ENCODE measurements at places on chromosomes 4 and X.

- DNase-seq = no peak
These were observed 67.4 kb downstream of the RNF150 start for GRCh38 chr4:141065872-141066271.

GRCh38 chrX:100812216-100813158, 7.7 kb upstream of the CSTF2 start:
- DNase-seq = no peak

DNA sequence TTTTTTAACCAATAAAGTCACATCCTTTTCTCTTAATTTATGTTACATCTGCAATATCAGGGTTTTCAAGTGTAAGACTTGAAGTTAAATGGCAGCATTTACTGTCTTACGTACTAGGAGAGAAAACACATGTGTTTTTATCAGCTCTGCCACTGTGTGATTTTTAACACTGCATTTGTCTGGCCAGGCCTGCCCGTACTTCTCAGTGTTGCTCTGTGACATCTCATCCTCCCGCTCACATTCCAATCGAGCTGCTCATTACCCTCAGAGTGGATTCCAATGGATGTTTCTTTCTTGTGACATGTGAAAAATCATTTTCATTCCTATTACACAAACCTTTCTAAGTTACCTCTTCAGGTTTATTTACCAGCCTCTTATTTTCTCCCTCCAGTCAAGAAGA, 420.3 kb downstream of the FAT4 start:
- DNase-seq = peak; percentile 22

GRCh38 chr4:5940470-5941203, 47.8 kb upstream of the CRMP1 start:
- DNase-seq = no peak

- DNase-seq = no peak
These were observed 608.6 kb downstream of the KLHL13 start for GRCh38 chrX:117508021-117508420.

- no peak for DNase-seq
These were observed 32.2 kb downstream of the GPAT3 start for GRCh38 chr4:83568062-83568461.

GRCh38 chr4:81369886-81370285, 101.8 kb downstream of the RASGEF1B start:
- DNase-seq = no peak

GRCh38 chr4:165077034-165077578, 23.4 kb downstream of the TRIM75 start:
- no peak for DNase-seq

GRCh38 chr4:171521726-171522125, 291.5 kb upstream of the GALNTL6 start:
- DNase-seq = no peak

DNA sequence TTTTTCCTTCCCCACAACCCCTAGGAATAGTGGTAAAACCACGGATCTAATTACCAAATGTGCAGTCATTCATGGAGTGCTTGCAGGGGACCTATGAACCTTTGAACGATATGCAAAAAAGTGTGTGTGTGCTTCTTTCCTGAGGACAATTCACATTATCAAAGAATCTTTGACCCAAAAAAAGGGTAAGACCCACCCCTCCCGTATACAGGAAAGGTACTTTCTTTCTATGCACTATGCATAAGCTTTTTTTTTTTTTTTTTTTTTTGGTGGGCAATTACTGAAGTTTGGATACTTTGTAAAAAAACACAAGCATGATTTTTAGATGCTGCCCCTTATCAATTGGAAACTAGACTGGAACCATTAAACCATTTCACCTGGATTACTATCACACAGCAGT, 31.4 kb downstream of the SPRY1 start:
- no peak for DNase-seq

GRCh38 chr4:33052241-33052640, 2332.1 kb downstream of the PCDH7 start:
- DNase-seq = no peak

DNA sequence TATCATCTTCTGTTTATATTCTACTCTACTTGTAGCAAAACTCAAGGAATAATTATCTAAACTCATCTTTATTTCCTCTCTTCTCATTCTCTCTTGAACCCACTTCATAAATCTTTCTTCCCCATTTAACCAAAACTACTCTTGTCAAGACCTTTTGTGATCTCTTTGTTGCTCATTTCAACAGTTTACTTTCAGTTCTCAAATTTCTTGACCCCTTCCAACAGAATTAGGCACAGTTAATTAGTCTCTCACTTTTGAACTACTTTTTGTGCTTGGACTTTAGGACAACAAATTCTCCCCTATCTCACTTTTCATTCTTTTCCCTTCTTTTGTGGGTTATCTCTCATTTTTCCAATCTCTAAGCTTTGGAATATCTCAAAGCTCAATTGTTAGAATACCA, 27.4 kb upstream of the CAMK2D start:
- no peak for DNase-seq

DNA sequence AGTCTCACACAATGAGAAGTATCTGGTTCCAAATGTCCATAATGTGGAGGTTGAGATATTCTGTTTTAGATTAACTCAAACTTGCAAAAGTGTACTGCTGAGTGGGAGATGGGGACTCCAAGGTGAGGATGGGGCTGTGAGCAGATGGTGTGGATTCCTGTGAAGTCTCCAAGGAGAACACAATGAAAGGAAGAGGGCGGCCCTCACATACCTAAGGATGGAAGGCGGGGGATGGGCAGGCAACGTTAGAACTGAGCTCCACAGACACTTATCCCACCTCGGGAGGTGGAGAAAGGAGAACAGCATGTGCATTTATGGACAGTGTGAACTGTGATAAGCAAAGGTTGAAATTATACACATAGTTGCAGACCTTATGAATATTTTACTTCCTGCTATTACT, 9.9 kb upstream of the SPATA4 start:
- DNase-seq = no peak

- peak; percentile 88 for DNase-seq
These were observed 83.7 kb downstream of the MGST2 start for GRCh38 chr4:139749338-139749737.

- DNase-seq = no peak
These were observed 8.2 kb downstream of the AREG start for GRCh38 chr4:74453037-74453635.

- no peak for DNase-seq
These were observed 45.0 kb upstream of the MSANTD1 start for GRCh38 chr4:3203971-3204431.

- DNase-seq = no peak
These were observed 33.7 kb downstream of the FRMD7 start for GRCh38 chrX:132094164-132094563.

DNA sequence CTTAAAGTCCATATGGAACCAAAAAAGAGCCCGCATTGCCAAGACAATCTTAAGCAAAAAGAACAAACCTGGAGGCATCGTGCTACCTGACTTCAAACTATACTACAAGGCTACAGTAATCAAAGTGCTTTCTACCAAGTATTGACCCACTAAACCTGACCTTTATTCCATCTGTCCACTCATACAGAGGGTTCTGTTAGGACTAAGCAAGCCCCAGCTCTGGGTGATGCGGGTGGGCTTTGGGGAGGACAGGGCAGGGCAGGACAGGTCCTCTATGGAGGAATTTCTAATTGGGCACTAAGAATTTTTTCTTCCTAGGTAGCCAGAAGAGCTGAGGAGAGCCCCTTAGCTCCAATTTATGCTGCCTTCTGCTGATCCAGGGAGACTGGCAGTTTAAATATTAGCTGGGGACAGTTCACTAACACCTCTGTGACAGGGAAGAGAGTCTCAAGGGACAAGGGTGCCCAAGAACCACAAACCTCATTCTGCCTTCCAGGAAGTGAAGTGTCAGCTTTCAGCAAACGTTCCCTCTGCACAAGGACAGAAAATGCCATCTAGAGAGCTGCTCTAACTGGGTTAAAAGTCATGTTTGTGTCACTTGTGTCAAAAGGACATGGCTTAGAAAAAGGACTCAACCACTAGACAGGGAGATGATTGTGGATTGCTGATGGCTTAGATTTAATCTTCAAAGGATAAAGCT, 143.2 kb downstream of the KIT start:
- no peak for DNase-seq

DNA sequence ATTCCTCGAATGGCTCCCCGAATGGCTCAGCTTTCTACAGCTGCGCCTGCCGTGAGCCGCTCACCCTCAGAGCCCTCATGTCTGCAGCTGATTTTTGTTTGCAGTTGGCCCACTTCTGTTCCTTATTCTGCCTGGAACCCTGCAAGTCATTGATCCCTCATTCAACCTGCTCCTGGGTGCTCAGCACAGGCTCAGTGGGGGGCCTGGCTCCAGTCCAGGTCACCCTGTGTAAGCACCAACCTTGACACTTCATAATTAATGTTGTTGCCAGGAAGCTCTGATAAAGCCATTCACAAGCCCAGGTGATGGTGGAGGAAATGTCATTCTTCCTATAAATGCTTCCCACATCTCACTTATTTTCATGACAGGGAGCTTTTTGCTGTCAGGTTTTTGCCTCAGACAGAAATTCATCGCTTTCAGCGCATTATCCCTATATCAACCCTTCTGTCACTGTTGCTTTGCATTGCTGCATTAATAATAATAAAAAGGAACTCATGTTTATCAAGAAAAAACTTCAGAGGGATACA, 85.7 kb downstream of the F11 start:
- DNase-seq = no peak

GRCh38 chr4:95465010-95465409, 83.8 kb downstream of the UNC5C start:
- no peak for DNase-seq

GRCh38 chrX:24732766-24733500, 39.2 kb downstream of the POLA1 start:
- no peak for DNase-seq

GRCh38 chr4:169582706-169583105, 29.7 kb downstream of the NEK1 start:
- DNase-seq = no peak

GRCh38 chr4:752196-752861, 46.7 kb downstream of the PCGF3 start:
- DNase-seq = no peak

- DNase-seq = no peak
These were observed 88.3 kb downstream of the IL15 start for GRCh38 chr4:141724646-141725045.

- no peak for DNase-seq
These were observed 56.5 kb downstream of the PRDM5 start for GRCh38 chr4:120865985-120866384.

- no peak for DNase-seq
These were observed 217.7 kb upstream of the PSAPL1 start for GRCh38 chr4:7652451-7652881.

GRCh38 chr4:169335331-169335730, 64.6 kb upstream of the SH3RF1 start:
- no peak for DNase-seq

DNA sequence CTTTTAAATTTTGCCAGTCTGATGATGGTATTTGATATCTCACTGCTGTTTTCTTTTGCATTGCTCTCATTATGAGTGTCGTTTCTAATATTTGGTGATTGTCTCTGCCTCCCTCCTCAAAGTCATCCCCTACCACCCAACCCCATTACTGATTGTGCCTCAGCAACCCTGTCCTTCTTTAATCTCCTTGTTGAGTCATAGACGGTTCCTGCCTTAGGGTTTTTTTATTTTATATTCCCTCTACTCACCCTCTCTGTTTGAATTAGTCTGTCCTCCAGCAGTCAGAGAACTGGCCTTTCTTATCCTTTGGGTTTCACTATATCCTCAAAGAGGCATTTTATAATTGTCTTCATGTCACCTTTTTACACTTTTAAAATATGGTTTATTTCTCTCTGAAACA, 409.3 kb upstream of the CPEB2 start:
- DNase-seq = no peak

GRCh38 chr4:1105662-1106061, 7.7 kb downstream of the RNF212 start:
- DNase-seq = no peak

DNA sequence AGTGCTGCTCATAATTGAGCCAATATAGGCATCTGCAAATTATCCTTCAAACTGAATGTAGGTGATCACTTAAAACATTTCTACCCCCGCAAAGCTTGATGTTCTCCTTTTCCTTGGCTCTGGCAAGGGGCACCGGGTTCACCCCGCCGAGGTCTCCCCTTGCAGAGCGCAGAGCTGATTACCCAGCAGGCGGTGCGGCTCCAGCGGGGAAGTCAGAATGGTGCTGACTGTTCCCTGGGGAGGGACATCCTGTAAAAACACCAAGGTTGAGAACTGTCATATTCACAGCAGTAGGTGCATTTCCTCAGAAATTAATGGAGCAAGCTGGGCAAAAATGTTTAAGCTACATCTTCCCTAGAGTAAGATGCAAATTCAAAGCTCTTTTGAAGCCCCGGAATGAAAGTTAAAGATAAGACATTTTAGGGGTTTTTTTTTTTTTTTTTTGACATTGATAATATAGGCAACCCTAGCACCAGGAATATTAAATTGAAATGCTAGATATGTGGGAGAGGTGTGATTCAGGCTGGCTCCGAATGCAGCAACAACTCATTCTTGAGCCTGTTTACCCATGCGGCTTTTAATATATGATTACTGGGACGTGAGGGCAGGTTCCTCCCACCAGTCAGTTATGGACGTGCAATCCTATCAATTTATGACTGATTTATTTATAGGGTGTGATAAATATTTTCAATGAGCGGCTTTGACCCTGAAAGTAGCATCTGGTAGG, 767.3 kb upstream of the TENM3 start:
- DNase-seq = no peak

- DNase-seq = no peak
These were observed 303.7 kb downstream of the ARHGAP24 start for GRCh38 chr4:85778632-85779131.

GRCh38 chr4:11483046-11483445, 54.4 kb upstream of the HS3ST1 start:
- DNase-seq = no peak

DNA sequence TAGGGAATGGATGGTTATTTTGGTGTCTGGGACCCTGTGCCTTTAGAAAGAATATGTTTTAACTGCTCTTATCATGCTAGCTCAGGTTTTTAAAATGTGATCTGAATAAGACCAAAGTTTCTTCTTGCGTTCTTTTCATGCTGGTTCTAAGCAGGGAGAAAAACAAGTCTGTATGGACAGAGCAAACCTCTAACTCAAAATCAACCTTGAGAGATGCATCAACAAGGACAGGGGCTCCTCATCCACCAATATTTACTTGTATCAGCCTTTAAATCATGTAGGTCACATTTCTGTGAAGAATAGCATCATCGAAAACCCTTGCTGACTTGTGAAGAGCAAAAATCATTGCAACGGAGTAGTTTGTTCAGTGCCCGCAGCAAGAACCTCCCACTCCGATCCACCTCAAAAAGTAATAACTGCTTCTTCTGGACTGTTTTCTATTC, 1.2 kb downstream of the ATP10D start:
- no peak for DNase-seq

GRCh38 chr4:56426273-56426672, 9.1 kb downstream of the PPAT start:
- no peak for DNase-seq

DNA sequence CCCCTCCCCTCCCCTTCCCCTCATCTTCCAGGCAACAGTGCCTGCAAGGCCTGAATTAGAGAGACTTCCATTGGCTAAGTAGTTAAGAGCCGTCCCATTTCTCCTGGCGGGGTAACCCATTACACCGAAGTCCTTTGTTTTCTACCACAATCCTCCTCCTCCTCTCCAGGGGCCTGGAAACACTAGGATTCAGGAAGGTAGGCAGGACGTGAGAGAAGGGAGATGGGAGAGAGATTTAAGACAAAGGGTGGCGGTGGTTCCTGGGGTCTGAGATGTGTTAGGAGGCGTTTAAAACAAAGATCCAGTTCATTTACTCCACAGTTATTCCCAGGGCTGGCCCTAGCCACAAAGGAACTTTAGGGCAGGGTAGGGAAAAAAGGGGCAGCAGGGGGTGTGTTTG, 28.0 kb downstream of the NYX start:
- no peak for DNase-seq

Measured in SK-N-MC (cell line).